ENCODE measurements at places on chromosomes 1 and 21.

GRCh38 chr1:87140831-87141540, 187.7 kb upstream of the LMO4 start:
- no peak for DNase-seq

DNA sequence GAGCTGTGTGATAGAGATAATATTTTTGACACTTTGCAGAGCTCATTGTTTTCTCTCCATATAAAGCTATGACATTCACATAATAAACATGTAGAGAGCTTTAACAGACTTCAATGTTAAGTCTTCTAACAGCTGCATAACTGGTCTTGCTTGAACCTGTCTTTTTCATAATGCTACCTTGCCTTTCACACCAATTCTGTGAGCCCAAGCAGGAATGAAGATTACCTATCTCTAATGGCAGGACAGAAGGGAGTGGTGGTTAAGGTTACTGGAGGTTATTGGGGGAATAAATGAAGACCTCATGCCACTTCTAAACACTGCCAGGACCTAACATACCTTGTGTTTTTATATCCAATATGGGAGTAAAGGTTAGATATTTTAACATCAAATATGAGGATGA, 2.3 kb upstream of the CD55 start:
- DNase-seq: no peak

- DNase-seq: no peak
Observed at GRCh38 chr1:60950224-60951063, 131.9 kb upstream of the NFIA start.

DNA sequence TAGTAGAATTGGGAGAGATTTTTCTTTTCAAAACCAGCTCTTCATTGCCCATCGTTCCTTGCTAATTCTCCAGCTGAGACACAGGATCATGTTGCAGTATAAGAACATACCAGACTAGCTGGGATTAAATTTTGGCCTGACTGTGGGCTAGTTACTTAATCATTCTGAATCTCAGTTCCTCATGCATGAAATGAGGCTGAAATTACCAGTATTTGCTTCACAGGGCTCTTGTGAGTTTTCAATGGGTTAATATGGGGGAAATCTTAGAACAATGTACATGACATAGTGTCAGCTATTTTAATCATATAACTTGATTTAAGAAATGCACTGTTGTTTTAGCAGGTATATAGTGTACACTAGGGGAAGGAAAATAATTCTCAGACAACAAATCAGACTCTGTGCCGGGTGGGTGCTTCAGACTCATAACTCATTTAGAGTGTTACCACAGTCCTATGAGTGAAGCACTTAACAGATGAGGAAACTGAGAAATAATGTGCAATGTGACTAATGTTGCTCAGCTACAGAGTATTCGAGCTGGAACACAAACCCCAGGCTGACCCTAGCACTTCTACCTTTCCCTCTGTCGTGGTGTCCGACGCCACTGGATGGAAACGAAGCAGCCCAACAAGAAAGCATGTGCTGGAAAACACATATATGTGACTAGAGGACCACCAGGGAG, 137.6 kb upstream of the SGIP1 start:
- no peak for DNase-seq

- peak; percentile 10 for DNase-seq
Observed at GRCh38 chr1:150928286-150928685, 2.1 kb downstream of the SETDB1 start.

- no peak for DNase-seq
Observed at GRCh38 chr1:82319546-82319945, 518.8 kb downstream of the ADGRL2 start.

- DNase-seq: no peak
Observed at GRCh38 chr1:23704834-23705495, 13.4 kb downstream of the RPL11 start.

DNA sequence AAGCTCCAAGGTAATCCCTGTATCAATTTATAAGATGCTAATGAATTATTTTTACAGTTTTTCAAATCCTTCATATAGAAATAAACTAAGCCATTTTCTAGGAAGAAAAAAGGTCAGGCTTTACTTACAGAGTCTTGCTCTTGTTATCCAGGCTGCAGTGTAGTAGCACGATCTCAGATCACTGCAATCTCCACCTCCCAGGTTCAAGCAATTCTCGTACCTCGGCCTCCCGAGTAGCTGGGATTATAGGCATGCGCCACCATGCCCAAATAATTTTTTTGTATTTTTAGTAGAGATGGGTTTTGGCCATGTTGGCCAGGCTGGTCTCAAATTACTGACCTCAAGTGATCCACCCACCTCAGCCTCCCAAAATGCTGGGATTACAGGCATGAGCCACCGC, 27.0 kb downstream of the RERE start:
- no peak for DNase-seq

- no peak for DNase-seq
Observed at GRCh38 chr1:240695416-240695815, 83.5 kb upstream of the GREM2 start.

GRCh38 chr1:91700332-91700731, 185.6 kb downstream of the TGFBR3 start:
- DNase-seq: peak; percentile 86

GRCh38 chr21:32611471-32611997, 643 bp downstream of the CFAP298 start:
- DNase-seq: peak; percentile 10

GRCh38 chr1:206967096-206967849, 3.0 kb downstream of the FCAMR start:
- DNase-seq: peak; percentile 23

DNA sequence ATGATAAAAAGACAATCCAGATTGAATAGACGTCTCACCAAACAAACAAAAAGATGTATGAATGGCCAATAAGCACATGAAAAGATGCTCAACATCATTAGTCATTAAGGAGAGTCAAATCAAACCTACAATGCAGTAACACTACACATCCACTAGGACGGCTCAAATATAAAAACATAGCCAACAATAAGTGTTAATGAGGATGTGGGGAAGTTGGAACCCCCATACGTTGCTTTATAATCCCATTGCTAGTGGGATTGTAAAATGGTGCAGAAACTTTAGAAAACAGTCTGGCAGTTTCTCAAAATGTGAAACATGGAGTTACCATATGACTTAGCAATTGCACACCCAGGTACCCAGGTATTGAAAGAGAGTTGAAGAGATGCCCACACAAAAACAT, 14.7 kb upstream of the IL24 start:
- DNase-seq: no peak

DNA sequence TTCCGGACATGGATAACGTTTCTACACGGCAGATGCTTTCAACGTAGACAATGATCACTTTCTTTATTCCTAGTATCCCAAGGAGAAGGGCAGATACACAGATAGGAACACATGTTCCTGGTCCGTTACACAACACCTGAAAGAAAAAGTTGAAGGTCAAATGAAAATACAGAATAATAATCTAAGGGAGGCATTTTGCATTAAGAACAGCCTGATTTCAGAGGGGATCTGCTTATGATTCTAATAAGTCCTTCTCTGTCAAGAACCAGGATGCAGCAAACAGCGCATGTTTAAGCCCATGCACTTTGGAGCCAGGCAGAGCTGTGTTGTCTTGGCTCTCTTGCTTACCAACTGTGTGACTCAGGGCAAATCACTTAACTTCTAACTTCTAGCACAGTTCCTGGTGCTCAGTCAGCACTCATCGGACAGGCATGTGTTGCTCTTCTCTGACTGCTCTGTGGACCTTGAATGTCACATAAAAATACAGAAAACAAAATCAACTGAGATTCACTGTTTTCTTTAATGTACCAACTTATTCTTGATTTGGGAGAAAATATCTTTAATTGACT, 56.3 kb upstream of the CNN3 start:
- DNase-seq: peak; percentile 94
